CD4-positive, alpha-beta T cell (primary cell): ENCODE measurements at places on chromosomes 7 and 10.

DNA sequence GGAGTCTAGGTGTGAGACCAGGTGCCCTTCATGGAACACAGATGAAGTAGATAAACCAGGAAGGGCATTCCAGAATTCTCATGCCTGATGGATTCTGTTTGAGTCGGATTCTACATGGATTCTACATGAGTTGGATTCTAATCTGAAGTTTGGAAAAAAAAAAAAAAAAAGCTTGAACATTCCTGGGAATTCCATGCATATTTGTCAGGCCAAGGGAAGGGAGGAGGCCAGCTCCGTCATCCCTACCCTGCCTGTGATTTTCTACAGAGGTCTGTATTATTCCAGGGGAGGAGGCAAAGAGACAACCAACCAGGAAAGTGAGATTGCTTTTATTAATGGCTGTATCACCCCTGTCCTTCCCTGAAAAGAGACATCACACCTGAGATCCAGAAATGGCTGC, 27.8 kb upstream of the EBLN1 start:
- DNase-seq = no peak

DNA sequence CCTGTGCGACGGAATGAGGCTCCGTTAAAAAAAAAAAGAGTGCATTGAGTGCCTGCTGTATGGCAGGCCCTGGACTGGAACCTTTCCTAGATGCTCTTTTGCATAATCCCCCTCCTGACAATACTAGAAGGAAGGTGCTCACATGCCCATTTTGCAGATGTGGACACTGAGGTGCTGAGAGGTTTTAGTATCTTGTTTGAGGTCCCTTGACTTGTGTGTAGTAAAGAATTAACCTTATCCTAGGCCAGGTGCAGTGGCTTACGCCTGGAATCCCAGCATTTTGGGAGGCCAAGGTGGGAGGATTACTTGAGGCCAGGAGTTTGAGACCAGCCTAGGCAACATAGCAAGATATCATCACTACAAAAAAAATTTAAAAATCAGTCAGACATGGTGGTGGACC, 46.6 kb downstream of the TMEM130 start:
- no peak for DNase-seq

- no peak for DNase-seq
Measured at GRCh38 chr10:92678206-92678605, 11.5 kb upstream of the HHEX start.

GRCh38 chr7:64905547-64905946, 2.5 kb downstream of the ZNF273 start:
- no peak for DNase-seq

GRCh38 chr10:45561952-45562351, 110.6 kb downstream of the ZFAND4 start:
- DNase-seq = no peak

DNA sequence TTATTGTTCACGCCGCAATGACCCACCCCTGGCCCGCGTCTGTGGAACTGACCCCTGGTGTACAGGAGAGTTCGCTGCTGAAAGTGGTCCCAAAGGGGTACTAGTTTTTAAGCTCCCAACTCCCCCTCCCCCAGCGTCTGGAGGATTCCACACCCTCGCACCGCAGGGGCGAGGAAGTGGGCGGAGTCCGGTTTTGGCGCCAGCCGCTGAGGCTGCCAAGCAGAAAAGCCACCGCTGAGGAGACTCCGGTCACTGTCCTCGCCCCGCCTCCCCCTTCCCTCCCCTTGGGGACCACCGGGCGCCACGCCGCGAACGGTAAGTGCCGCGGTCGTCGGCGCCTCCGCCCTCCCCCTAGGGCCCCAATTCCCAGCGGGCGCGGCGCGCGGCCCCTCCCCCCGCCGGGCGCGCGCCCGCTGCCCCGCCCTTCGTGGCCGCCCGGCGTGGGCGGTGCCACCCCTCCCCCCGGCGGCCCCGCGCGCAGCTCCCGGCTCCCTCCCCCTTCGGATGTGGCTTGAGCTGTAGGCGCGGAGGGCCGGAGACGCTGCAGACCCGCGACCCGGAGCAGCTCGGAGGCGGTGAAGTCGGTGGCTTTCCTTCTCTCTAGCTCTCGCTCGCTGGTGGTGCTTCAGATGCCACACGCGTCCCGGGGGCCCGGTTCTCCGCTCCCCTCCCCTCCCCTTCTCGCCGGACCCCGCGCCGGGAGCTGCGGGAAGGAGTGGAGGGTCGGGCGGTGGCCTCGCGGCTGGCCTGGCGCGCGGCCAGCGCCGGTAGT, at the start of gene CBX3:
CBX3 (plus strand) TSS at position 499 of the 772 bp plus-strand sequence. CDS start 1,254 bp downstream, outside the sequence.
- DNase-seq = peak; percentile 92

- DNase-seq = no peak
Measured at GRCh38 chr7:133300088-133300487, 47.2 kb downstream of the EXOC4 start.

DNA sequence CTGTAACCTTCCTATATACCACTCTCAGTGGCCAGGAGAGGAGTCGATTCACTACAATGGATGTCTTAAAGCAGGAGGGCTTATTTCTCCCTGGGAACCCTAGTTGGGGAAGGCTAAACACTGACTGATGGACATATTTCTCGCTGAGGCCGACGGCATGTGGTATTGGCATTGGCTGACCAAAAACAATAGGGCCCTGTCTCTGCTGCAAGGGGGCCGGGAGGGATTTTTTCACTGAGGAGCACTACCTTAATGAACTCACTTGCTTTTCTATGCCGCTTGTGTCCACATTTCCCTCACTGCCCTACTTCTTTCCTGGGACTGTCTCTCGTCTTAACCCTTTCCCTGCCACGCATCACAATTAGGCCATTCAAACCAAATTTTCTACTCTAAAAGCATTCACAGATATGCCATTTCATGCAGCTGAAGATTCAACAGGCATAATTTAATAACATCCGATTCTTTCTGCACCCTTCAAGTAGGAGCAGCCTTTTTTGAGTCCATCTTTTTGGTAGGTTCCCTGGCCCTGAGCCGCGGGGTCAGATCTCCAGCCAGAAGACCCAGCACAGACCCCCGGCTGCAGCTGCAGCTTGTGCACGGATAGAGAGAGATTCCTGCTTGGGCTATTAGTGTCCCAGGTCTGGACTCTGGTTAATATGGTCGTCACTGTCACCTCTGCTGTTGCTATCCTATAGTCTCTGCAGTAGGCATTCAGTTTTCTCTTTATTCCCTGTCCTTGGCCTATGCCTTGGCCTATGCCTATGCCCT, 118.7 kb downstream of the HIPK2 start:
- no peak for DNase-seq

DNA sequence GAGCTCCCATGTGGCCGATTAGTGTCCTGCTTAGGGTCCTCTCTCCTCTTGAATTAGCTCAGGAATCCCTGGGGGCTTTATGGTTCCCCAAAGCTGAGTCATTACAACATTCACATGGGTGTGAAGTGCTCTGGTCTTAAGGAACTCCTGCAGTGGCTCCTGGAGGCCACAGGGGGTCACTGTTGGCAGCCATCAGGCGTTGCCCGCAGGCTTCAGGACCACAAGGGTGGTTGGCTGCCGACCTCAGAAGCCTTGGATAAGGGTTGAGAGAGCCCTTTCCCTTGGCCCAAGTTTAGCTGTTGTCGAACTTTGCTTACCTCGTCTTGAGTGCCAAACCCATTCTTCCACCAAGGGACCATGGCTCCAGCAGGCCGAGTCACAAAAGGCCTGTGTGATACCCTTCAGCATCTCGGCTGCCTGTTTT, 61.7 kb downstream of the SH2D4B start:
- DNase-seq = no peak

GRCh38 chr10:13847201-13847631, 260.5 kb downstream of the PRPF18 start:
- DNase-seq = no peak

DNA sequence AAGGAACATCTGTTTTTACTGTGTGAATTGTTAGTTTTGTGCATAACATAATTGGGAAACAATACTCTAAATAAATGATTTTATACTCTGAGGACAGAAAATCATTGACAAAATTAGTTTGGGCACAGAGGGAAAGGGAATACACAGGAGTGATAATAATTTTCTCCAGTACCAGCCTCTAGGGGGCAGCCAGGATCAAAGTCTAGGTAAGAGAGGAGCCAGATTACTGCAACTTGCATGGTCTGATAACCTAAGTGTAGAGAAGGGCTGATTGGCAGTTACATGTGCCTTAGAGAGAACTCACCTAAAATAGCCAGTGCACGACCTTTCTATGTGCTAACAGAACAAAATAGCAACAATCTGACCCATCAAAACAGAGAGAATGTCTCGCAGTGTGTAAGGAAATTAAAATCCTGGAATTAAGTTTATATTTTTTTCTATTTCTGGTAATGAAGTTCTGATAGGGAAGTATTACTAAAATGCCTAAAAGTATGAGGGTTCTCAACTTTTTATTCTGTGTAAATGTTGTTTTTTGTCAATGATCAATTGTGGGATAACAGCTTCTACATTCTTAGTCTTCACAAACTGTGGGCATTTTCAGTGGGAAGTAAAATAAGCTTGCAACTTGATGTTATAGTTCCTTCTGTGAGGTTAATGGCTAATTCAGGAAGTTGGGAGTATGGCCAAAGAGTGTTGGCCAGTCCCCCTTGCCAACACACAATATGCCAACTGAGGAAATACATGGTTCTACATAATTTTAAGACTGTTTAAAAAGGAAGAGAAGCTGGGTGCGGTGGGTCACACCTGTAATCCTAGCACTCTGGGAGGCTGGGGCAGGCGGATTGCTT, 66.4 kb downstream of the EXOC6 start:
- DNase-seq = peak; percentile 24

DNA sequence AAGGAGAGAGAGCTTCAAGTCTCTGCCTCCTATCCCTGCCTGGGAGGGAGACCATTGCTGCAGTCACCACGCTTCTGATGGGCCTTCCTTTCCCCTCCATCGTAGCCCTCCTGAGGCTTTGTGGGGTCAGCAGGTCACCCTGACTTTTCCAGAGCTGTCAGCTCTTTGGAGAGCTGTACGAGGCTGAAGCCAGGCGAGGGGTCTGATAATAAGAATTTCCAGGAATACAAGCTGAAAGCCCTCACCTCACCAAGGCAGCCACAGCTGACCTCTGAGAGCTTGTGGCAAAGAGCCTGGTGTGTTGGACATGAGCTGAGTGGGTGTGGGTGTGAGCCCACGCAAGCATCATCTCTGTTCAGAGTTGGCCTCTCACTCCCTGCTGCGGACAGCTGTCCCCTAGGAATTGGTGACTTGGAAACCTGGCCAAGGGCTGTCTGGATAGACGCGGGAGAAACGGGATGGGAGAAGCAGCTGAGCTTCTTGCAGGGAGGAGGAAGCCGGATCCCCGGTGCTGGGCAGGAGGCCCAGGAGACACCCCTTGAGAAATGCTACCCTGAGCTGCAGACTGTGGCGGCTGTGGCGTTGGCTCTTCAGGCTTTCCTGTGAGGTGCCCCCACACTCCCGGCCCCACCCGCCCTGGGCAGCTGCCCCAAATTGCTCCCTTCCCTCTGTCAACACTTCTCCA, 122.1 kb upstream of the BTBD16 start:
- DNase-seq = no peak

DNA sequence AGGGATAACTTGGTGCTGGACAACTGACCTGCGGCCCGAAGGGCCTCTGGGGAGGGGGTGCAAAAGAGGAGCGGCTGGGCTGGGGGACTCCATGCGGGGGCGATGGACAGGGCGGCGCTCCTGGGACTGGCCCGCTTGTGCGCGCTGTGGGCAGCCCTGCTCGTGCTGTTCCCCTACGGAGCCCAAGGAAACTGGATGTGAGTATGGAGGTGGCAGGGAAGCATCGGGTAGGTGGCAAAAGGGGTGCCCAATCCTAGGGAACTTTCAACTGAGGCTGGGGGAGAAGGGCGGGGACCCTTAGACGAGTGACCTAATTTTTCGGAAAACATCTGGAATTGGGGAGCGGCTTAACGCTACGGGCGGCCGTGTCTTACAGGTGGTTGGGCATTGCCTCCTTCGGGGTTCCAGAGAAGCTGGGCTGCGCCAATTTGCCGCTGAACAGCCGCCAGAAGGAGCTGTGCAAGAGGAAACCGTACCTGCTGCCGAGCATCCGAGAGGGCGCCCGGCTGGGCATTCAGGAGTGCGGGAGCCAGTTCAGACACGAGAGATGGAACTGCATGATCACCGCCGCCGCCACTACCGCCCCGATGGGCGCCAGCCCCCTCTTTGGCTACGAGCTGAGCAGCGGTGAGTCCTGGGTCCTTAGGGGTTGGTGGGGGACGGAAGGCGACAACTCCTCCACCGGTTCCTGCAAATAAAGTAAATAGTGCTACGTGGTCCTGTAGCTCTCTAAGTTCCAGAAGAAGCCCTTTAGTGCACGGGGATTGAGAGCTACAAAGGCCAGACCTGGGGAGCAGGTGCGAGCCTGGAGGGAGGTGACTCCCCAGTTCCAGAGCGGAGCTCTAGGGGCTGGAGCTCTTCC, 622 bp downstream of the WNT16 start:
- no peak for DNase-seq

GRCh38 chr10:55793024-55793423, 568.0 kb downstream of the ZWINT start:
- DNase-seq = no peak

- no peak for DNase-seq
Measured at GRCh38 chr10:128083191-128083895, 42.9 kb downstream of the MKI67 start.

- no peak for DNase-seq
Measured at GRCh38 chr7:91759205-91759863, 121.2 kb downstream of the MTERF1 start.
